T-cell (primary cell): ENCODE measurements at places on chromosomes 11 and 22.

GRCh38 chr11:5701055-5701577 is 11.5 kb downstream of the TRIM22 start:
- no peak for DNase-seq

- no peak for DNase-seq
Measured at GRCh38 chr11:122625976-122626665, 29.4 kb upstream of the UBASH3B start.

DNA sequence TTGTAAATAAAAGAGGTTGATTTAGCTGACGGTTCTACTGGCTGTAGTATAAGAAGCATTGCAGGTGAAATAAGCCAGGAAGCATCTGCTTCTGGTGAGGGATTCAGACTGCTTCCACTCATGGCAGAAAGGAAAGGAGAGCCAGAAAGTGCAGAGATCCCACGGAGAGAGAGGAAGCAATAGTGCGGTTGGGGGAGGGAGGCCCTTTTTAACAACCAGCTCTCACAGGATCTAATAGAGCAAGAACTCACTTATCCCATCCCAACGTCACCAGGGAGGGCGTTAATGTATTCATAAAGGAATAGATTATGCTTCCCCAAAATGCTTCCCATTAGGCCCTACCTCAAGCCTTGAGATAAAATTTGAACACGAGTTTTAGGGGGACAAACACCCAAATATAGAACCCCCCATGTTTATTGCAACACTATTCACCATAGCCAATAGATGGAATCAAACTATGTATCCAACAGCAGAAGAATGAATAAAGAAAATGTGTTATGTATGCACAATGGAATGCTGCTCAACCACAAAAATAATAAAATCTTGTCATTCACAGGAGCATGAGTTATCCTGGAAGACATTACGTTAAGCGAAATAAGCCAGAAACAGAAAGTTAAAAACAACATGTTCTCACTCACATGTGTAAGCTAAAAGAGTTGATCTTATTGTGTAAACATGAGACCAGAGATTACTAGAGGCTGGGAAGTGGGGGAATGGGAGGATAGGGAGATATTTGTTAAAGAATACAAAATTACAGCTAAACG is 908.3 kb upstream of the ANO3 start:
- DNase-seq: no peak

DNA sequence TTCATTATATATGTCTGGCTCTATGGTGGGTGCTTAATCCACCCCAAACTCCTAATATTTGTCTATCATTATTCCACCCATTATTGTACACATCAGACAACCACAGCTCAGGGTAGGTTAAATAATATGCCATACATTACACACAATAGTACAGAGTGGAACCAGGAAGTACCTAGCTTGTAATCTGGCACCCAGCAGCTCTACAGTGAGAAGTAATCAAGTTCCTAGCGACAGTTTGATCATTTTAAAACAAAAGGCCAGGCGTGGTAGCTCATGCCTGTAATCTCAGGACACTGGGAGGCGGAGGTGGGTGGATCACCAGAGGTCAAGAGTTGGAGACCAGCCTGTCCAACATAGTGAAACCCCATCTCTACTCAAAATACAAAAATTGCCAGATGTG is 141.0 kb downstream of the LARGE1 start:
- no peak for DNase-seq

DNA sequence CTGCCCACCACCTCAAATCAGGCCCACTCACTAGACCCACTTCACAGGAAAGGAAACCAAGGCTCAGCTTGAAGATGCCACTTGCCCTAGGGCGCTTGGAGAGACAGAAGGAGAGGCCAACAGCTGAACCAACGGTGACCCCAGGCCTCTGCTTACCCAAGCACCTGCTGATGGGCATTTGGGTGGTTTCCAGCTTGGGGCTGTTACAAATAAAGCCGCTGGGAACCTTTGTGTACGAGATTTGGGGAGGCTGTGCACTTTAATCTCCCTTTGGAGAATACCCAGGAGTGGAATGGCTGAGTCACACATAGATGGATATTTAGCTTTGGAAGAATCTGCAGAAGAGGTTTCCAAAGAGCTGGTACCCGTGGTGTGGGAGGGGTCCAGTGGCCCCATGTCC is 50.9 kb upstream of the LINC01488 start:
- no peak for DNase-seq

- DNase-seq: no peak
Measured at GRCh38 chr11:67345247-67345919, 8.0 kb downstream of the POLD4 start.

- peak; percentile 10 for DNase-seq
Measured at GRCh38 chr22:20885557-20886323, 26.9 kb downstream of the SNAP29 start.

DNA sequence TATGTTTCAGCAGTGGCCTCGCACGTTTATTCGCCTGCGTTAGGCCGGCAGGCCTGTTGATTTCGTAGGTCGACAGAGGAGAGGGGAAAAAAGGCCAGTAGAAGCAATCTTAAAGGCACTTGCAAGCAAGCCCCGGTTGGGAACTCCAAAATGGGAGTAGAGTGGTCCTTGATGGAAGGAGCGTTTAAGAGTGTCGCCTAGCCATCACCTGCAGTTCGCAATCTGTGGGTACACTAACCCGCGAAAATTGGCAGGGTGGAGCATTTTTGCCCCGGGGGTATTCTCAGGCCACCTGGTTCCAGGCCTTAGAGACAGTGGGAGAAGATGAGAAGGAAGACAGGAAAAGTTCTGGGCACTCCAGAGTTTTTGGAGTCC is 1.1 kb downstream of the EWSR1 start:
- DNase-seq: no peak

DNA sequence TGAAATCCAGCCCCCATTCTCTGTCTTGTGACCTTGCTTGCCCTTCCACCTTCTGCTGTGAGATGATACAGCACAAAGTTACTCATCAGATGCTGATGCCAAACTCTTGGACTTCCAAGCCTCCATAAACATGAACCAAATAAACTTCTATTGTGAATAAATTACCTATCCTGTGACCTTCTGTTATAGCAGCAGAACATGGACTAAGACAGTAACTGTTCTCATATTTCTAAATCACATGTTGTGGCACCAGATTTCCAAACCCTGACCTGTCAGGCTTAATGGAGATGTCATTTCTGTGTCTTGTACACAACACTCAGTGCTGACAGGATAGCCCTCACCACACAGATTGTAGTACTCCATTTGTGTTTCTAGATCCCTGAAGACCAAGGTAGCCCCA is 6.0 kb downstream of the SLC22A25 start:
- DNase-seq: no peak

DNA sequence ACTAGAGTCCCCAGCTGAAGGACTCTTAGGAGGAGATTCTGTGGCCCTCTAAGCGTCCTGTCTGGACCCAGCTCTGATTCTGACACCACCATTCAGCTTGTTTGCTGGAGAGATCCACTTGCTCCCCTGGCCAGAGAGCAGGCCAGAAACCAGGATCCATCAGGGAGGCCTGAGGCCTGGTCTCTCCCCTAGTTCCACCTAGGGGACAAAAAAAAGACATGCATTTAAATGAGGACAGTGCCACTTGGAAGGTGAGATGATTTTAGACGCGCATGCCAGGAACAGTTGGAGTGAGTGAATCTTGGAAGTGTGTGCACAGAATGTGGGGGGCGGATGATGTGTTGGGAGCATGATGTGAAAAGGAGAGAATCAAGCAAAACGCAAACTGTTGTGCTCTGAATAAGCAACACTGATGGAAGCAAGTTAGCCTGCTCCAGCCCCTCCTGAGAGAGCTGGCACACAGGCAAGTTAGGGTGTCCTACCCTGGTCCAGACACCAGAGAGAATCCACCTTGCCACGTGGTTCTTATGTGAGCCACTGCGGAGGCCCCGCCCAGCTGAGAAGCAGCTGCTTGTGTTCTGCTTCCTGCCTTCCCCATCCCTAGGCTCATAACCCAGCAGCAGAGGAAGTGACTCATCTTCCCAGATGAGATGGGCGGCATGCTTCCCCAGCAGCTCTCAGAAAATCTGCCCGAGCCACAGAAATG is 8.0 kb upstream of the SLCO2B1 start:
- DNase-seq: peak; percentile 45

DNA sequence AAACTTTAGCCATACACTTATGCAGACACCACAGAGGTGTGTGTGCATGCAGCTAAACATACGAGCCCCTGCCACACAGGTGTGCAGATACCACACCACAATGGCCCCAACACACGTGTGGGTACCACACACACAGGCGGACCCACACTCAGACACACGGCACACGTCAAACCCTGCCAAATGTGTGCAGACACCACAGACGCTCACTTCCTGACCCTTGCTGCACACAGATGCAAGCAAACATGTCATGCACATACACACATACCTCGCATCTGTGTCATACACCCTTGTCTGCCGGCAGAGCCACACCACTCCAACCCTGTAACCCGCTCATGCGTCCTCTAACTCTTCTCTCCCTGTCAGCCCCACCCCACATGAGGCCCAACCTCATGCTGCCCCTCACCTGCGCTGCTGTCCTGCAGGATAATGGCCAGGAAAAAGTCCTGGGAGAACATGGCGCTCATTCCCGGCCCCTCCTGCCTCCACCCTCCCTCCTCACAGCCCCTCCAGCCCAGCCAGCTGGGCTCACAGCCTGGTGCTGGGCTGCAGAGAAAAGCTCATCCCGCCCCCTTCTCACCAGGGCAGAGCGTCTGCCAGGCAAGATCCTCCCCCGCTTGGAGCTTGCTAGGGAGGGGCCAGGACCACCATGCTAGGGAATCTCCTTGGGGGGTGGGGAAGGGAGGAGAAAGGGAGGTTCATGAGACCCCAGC is 14.2 kb downstream of the SMPD1 start:
- DNase-seq: peak; percentile 41

GRCh38 chr11:2205981-2206690 is 34.5 kb upstream of the TH start:
- peak; percentile 2 for DNase-seq

- DNase-seq: no peak
Measured at GRCh38 chr11:120086651-120087050, 51.3 kb downstream of the TRIM29 start.

- no peak for DNase-seq
Measured at GRCh38 chr11:96464700-96465307, 75.0 kb downstream of the JRKL start.

- DNase-seq: no peak
Measured at GRCh38 chr11:126214441-126214840, 2.9 kb downstream of the FAM118B start.

DNA sequence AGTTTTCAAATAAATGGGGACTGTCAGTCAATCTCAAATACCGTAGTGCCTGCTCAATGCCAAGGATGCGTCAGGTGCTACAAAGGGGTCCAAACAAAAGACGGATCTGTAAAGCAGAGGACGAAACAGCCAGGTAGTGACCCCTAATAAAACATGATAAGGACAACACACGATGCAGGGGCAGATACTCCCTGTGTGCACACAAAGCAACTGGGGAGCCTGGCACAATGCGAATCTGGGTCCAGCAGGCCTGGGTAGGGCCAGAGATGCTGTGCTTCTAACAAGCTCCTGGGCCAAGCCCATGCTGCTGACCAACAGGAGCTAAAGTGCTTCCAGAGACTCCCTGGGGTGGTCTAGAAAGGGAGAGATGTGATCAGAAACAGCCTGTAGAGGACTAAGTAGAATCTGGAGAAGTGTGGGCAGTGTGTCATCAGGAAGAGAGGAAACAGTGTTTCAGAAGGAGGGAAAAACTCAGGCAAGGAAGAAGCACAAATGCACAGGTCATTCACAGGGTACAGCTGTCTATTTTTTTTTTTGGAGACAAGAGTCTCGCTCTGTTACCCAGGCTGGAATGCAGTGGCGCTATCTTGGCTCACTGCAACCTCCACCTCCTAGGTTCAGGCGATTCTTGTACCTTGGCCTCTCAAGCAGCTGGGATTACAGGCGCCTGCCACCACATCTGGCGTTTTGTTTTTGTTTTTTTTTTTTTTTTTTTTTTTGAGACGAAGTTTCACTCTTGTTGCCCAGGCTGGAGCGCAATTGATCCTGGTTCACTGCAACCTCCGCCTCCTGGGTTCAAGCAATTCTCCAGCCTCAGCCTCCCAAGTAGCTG is 74.5 kb downstream of the MICAL3 start:
- DNase-seq: no peak

- DNase-seq: no peak
Measured at GRCh38 chr22:33519974-33520903, 400.0 kb downstream of the LARGE1 start.

DNA sequence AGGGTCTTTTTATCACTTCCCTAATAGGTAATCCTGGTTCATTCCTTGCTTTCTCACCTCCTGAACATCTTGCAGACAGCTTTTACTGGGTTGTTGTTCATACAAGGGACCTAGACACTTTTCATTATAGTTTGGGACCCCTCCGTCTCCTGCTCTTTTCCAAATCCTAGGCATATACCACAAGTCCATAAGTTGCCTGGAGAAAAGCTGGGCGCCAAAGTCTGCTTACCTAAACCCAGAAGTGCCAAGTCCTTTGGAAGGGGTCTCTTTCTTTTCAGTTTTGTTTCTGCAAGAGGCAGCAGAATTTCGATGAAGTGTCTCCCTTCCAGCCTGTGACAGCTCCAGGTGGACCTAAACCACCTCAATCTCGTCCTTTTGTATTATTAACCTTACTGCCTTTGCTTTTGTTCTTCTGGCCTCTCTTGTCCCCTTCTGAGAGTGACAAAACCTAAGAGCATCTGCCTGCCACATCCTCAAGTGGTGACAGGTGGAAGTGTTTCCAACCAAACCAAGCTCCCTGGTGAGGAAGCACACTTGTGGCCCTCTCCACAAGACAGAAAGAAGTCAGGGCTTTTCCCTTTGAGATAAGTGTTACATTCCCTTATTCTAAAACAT is 19.5 kb upstream of the P2RY6 start:
- DNase-seq: no peak

DNA sequence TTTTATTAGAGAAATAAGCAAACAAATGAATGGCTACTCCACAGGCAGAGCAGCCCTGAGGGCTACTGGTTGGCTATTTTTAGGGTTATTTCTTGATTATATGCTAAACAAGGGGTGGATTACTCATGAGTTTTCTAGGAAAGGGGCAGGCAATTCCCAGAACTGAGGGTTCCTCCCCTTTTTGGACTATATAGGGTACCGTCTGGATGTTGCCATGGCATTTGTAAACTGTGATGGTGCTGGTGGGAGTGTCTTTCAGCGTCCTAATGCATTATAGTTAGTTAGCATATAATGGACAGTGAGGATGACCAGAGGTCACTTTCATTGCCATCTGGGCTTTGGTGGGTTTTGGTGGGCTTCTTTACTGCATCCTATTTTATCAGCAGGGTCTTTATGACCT is 19.2 kb downstream of the SLC22A6 start:
- no peak for DNase-seq

- DNase-seq: no peak
Measured at GRCh38 chr11:13965337-13965736, 2.8 kb downstream of the SPON1 start.

DNA sequence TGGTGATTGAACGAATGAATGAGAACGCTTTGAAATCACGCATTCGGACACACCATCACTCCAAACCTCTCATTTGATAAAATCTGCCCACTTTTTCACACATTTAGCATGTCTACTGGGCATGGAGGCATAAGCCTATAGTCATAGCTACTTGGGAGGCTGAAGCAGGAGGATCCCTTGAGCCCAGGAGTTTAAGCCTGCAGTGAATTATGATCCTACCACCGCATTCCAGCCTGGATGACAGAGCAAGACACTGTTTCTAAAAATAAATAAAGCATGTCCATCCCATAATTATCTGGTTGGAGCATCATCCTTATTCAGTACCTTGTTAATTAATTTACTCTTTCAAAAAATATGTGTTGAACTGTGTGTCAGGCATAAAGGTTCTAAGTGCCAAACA is 3.3 kb upstream of the PICALM start:
- DNase-seq: no peak

GRCh38 chr11:100584201-100584985 is 102.7 kb upstream of the ARHGAP42 start:
- no peak for DNase-seq
